HFFc6 (cell line): ENCODE measurements at places on chromosomes 11 and 22.

DNA sequence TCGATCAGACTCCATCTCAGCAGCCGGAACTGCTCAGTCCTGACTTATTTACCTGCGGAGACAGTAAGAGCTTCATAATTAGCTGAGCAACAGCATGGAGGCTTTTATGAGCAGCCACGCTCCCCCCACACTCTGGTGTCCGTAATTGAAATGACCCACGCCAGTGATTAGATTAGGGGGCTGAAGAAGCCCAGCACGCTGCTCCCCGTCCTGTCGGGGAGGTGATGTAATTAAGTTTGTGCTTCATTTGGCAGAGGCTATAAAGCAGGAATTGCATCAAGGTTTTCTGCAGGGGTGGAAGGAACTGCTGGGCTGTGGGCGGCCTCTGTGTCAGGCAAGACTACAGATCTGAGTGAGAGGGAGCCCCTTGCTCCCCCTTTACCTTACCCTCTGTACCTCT, 22.8 kb upstream of the HTR3A start:
- DNase-seq: no peak

DNA sequence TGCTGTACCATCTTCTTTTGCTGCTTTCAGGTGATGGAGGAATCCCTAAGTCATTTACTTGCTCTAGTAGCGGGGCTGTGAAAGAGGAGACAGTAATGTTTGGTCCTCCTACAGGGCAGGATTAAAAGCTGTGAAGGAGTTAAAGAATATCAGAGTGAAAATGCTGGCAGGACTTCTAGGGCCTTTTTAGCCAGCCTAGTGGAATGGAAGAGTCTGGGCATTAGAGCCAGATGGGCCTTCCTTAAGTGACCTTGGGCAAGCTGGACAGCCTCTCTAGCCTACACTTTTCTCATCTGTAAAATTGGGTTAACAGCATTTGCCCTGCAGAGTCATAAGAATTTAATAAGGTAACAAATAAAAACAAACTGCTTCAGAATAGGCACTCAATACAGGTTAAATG, 114.7 kb downstream of the RBFOX2 start:
- DNase-seq: no peak

GRCh38 chr11:57903441-57904123, 120.1 kb upstream of the OR9Q1 start:
- DNase-seq: no peak

GRCh38 chr22:29689880-29690213, 30.0 kb upstream of the CABP7 start:
- peak; percentile 27 for DNase-seq

DNA sequence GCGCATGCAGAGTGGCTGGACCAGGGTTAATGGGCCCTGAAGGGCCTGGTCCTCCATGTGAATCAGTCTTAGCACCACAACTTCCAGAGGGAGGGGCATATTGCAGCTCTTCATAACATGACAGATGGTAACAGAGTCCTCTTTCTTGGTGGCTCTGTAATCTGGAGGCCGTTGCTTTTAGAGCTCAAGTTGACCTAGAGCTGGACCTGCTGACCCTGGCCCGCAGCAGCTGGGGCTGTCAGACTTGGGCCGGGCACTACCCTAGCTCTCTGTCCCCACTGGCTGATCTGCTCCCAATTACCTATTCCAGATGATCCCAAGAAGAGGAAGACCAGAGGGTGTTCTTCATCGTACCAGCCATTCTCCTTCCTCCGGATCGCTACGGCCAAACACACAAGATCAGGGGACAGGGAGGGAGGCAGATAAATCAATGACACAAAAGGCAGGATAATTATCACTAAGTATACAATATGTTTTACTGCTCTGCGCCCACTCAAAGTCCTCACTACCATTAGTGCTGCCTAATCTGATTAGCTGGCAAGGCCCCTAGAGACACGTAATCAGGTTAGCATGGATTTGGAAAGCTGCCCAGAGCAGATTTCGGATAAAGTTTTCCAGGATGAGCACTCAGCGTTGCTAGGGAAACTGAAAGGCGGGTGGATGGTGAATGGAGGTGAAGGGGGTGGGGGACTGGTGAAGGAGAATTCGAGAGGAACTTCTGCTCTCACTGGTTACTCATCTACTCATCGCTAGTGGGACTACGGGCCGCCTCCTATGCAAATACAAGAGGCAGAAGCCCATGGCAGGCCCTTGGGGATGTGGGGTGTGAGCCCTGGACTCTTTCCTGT, 64.5 kb upstream of the PHOX2A start:
- DNase-seq: peak; percentile 94

- DNase-seq: no peak
Observed at GRCh38 chr11:120558744-120559431, 47.3 kb downstream of the GRIK4 start.

- DNase-seq: no peak
Observed at GRCh38 chr11:83691451-83691950, 405.3 kb upstream of the CCDC90B start.

- no peak for DNase-seq
Observed at GRCh38 chr11:75891947-75892739, 77.1 kb downstream of the UVRAG start.

- no peak for DNase-seq
Observed at GRCh38 chr11:2273311-2273710, 2.9 kb upstream of the ASCL2 start.

- peak; percentile 41 for DNase-seq
Observed at GRCh38 chr22:50267591-50268390, 2.4 kb downstream of the MAPK11 start.

DNA sequence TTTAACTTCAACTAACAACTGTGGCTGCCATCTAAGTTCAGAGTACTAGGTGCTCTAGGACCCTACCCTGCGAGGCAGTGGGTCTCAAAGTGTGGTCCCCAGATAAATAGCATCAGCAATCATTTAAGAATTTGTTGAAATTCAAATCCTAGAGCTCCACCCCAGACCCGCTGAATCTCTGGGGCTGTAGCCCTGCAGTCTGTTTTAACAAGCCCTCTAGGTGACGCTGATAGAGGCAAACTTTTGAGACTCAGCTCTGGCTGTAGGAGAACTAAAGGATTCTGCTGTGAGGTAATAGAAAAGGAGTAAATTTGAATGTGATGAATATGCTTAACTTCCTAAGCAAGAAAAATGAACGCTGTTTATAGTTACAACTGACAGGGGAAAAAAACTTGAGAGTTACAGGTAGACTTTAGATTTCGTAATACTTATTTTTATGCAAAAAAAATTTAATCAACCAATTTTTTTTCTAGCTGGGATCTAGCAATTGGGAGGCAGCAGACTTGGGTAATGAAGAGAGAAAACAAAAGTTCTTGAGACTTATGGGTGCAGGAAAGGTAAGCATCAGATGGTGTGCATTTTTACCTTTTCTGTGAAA, 5.8 kb downstream of the C11orf58 start:
- no peak for DNase-seq

- DNase-seq: no peak
Observed at GRCh38 chr11:85724748-85725465, 38.9 kb upstream of the CCDC89 start.

DNA sequence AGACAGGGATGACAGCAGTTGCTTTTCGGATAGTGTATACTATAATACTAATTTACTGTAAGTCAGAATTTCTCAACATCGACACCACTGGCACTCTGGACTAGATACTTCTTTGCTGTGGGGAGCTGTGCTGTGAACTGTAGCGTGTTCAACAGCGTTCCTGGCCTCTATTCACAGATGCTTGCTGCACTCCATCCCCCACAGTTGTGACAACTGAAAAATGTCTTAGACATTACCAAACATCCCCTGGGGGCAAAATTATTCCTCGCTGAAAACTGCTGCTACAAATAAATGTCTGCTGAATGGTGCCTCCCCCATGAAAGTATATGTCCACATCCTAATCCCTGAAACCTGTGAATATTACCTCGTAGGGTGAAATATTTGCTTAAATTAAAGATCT, 7.5 kb upstream of the SLC15A3 start:
- peak; percentile 44 for DNase-seq

GRCh38 chr11:125724125-125724524, 22.0 kb upstream of the PATE1 start:
- peak; percentile 15 for DNase-seq

DNA sequence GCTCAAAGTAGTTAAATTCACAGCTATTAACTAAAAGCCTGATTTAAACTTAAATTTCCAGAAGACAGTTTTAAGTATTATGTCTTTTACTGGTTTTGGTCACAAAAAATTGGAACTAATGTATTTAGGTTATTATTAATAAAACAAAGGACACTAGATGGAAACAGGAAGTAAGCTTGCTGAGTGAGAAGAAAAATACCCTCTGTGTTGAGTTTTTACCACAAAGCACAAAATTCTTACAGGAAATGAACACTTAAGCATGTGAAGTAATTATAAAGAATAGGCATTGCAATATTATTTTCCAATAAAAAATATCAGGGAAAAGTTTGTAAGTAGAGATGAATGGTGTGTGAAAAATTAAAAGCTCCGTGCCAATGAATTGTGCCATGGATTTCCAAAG, 46.3 kb downstream of the PIK3C2A start:
- no peak for DNase-seq

- DNase-seq: no peak
Observed at GRCh38 chr11:113313601-113314000, 782 bp upstream of the TTC12 start.
